NCI-H524 (cell line): ENCODE measurements at places on chromosomes 11 and 22.

DNA sequence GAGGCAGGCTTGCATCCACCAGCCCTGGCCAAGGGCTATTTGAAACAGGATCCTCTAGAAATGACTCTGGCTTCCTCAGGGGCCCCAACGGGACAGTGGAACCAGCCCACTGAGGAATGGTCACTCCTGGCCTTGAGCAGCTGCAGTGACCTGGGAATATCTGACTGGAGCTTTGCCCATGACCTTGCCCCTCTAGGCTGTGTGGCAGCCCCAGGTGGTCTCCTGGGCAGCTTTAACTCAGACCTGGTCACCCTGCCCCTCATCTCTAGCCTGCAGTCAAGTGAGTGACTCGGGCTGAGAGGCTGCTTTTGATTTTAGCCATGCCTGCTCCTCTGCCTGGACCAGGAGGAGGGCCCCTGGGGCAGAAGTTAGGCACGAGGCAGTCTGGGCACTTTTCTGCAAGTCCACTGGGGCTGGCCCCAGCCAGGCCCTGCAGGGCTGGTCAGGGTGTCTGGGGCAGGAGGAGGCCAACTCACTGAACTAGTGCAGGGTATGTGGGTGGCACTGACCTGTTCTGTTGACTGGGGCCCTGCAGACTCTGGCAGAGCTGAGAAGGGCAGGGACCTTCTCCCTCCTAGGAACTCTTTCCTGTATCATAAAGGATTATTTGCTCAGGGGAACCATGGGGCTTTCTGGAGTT, 13.3 kb downstream of the IL10RA start:
- DNase-seq = no peak

DNA sequence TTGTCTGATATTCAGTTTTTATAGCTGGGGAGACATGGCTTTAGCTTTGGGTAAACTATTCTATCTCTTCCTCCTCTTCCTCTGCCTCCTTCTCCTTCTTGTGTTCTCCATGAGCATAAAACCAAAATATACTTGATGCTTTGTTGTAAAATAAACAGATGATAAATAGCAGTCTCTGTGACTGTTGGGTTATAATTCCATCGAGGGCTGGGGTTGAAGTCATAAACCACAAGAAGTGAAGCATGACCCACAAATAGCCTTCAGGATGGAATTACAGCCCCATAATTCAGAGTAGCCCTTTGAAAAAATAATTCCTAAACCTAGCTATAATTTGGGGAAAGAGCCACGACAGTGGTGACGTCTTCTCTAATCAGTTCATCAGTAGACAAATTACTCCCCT, 177.7 kb downstream of the SNX19 start:
- no peak for DNase-seq

DNA sequence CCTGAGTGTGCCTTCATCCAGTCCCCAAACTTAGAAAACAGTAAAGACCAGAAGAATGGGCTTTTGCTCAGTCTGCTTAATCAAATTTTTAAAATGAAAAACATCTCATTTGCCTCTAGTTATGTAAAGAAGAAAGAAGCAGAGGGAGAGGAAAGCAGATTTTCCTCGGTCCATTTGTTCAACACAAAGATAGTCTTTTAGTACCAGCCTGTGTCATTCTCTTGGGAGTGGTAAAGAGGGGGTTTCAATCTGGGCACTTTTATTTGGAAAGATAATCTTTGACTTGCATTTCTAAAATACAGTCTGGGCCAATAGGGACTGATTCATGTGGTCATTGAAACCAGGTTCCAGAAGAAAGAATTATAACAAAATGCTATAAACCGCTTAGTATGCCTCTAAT, 29.5 kb downstream of the KREMEN1 start:
- no peak for DNase-seq

- DNase-seq = no peak
These were observed 42.2 kb downstream of the P4HA3 start for GRCh38 chr11:74269161-74269811.

- peak; percentile 48 for DNase-seq
These were observed 2.9 kb upstream of the ARFGAP2 start for GRCh38 chr11:47179655-47179991.

DNA sequence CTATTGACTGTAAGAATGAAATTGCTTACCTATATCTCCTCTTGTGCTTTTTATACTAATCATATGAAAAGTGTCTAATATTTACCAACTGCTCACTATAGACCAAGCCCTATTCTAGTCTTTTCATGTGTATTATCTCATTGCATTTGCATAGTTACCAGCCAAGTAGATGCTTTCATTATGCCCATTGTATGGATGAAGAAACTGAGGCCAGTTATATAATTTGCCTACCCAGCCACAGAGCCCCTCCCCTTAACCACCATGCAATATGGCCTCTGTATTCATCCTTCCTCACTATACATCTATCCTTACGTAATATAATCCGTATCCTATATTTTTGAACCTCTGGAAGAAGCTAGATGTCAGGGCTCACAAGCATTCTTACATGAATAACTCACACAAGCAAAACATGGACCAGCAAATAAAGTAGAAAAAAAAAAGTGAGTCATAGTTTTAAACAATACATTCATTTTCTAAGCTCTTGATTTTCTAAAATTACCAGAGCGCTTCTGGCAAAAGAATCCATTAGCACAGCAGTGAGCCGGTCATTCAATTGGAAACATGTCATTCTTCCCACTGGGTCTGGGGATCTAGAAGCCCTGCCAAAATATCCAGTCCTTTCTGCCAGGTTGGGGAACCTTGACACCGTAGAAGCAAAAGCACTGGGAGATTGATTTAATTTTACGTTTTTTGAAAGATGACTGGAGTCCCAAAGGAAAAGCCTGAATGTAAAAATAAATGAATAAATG, 80.0 kb downstream of the C11orf91 start:
- DNase-seq = no peak

DNA sequence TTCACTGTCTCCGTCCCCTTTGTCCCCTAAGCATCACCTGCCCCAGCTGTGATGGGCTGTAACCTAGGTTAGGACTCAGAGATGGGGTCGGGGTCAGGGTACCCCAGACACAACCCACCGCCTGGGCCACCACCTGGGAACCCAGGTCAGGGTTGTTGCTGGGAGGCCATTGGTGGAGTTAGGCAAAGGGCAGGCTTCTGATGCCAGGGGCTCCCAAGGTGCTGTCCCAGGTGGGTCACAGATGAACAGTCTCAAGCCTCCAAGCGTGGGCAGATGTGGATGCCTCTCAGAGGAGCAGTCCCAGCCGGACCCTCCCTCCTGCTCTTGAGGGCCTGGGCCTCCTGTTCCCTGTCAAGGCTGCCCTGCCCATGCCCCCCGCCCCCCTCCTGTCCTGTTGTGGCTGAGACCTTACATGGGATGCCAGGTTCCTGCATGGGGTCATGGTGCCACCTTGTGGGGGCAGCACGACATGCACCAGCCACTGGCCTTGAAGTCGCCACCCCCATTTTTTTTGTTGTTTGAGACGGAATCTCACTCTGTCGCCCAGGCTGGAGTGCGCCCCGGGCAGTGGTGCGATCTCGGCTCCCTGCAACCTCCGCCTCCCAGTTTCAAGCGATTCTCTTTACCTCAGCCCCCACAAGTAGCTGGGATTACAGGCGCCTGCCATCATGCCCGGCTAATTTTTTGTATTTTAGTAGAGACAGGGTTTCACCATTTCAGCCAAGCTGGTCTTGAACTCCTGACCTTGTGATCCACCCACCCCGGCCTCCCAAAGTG, 12.1 kb downstream of the GATD1 start:
- DNase-seq = peak; percentile 79

DNA sequence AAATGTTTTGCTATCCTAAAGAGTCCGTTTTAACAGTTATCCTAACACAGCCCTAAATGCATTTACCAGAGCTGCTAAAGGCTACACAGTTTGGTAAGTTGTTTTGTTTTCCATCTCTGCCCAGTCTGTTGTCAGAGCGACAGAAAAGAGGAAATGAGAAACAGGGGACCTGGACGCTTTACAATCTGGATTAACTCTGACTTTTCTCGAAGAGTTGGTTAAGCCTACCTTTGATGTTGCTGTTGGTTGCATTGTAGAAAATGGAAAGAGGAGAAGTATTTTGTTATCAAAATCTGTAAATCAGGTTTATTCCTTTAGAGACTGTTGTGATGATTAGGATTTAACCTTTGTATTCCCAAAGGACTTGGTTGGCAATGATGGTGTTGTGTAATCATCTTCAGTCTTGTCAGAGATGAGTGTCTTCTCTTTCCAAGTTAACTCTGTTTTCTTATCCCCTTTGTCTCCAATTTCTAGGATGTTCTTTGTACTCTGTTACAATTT, 481 bp downstream of the ANGPTL5 start:
- DNase-seq = no peak

- DNase-seq = no peak
These were observed 4.8 kb upstream of the NAP1L4 start for GRCh38 chr11:2996976-2997375.

- no peak for DNase-seq
These were observed 32.2 kb upstream of the ARFGAP3 start for GRCh38 chr22:42889304-42889703.

DNA sequence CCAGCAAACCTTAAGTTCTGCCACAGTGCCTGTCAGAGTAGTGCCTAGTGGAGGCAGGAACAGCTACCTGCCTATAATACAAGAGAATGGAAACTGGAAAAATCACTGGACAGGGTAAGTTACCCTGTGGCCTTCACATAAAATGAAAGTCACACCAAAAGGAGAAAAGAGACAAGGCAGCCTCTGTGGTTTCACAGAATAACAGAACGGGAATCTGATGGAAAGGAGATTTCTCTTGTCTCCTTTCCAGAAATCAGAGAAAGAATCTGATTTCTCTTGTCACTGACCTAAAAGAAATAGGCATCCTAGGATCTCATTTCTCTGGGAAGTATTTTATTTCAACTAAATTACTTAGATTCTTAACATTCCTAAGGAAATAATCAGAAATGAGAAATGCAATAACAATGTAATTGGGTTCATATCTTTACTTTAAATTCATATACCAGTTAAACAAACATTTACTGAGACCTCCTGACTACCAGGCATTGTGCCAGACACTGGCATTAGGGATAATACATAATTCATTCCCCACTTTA, 41.6 kb downstream of the PRCP start:
- DNase-seq = no peak

GRCh38 chr11:10639350-10639749, 54.2 kb downstream of the IRAG1 start:
- no peak for DNase-seq

DNA sequence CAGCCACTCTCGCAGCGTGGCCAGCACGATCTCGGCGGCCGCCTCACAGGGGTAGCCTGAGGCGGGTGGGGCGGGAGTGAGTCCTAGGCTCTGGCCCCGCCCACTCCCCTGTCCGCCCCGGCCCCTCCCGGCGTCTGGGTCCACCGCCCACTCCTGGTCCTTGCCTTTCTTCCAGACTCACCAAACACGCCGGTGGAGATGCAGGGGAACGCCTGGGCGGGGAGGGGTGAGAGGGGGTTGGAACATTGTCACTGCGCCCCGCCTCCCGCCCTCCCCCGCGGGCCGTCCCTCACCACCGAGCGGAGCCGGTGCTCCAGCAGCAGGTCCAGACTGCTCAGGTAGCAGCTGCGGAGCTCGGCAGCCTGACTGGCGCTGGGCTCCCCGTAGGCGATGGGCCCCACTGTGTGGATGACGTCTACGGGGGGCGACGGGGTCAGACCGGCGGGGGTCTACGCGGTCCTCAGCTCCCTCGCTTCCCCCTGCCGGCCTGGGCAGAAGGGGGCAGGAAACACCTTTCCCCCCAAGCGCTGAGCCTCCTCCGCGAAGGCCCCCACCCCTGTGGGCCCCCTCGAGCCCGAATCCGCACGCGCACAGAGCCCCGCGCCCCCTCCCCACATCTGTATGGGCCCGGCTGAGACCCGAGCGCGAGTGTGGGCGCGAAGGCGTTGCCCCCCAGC, 13.2 kb downstream of the OTUB1 start:
- no peak for DNase-seq

GRCh38 chr11:46948378-46949131, 12.0 kb downstream of the CSTPP1 start:
- no peak for DNase-seq

DNA sequence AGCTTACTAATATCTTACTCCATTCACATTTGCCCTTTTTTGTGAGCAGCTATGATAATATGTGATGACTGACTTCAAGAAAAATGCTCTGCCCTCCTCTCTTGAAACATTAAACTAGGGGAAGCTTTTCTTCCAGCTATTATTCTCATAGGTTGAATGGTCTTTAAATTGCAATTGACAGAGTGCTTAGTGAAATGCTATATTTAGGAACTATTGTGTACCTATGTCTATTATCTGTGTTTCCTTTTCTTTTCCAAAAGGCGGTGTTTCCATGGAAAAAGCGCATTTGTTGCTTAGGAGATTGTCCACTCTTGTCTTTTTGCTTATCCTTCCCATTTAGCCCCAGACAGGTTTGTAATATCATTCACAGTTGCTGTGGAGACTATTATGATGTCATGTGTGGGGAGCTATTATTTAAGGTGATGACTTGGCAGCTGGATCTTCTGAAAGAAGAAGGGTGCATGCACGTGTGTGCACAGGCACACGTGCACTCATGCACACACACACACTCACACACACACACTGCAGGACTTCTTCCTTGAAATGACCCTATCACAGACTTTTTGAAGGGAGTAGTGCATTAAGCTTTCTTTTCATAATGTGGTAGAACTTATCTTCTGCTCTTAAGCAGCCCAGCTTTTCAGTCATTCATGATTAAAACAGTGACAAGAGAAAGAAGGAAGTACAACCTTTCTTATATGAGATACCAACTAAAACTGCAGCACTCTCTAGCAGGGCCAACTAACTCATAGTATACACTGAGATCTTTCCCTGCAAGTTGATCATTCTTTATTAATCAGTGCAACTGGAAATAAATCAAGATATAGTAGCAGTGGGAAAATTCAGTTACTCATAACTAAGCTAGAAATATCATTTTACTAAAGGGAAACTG, 340.8 kb upstream of the MTNR1B start:
- DNase-seq = no peak

DNA sequence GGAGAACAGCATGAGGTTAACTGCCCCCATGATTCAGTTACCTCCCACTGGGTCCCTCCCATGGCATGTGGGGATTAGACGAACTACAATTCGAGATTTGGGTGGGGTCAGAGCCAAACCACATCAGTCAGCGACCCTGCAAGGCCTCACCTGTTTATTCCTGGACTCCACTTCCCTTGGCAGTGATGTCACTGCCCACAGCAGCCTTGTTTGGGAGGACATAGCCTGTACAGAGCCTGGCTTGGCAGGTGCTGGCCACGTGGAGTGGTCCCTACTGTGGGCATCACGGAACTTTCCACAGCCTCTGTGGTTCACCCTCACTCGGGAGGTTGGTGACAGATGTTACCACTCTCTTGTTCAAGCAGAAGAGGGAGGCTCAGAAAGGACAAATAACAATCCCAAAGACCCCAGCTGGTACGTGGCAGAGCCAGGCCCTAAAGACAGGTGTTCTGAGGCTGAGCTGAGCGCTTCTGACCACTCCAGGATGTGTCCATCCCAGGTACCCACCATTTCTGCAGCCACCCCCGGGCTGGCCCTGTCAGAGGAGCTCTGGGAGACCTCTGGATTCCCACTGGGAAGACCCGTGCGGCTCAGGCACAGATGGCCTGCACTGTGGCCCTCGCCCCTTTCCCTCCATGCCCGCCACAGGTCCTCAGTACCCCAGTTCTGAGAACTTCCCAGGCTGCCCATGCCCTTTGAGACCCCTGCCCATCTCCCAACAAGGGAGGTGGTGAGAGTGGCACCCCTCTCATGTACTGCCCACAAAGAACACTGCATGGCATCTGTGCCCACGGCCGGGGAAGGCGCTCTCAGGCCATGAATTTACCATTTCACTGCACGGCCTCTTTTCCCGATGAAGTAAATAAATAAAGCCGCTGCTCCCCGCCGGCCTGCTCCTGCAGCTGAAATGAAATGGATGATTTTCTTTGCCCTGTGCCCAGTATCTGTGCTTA, 605.8 kb downstream of the TBC1D22A start:
- peak; percentile 60 for DNase-seq

GRCh38 chr11:112966561-112966960, 5.3 kb downstream of the NCAM1 start:
- no peak for DNase-seq

- no peak for DNase-seq
These were observed 5.6 kb downstream of the IGLL5 start for GRCh38 chr22:22893077-22893805.
